ENCODE measurements at places on chromosomes 6 and 20.

DNA sequence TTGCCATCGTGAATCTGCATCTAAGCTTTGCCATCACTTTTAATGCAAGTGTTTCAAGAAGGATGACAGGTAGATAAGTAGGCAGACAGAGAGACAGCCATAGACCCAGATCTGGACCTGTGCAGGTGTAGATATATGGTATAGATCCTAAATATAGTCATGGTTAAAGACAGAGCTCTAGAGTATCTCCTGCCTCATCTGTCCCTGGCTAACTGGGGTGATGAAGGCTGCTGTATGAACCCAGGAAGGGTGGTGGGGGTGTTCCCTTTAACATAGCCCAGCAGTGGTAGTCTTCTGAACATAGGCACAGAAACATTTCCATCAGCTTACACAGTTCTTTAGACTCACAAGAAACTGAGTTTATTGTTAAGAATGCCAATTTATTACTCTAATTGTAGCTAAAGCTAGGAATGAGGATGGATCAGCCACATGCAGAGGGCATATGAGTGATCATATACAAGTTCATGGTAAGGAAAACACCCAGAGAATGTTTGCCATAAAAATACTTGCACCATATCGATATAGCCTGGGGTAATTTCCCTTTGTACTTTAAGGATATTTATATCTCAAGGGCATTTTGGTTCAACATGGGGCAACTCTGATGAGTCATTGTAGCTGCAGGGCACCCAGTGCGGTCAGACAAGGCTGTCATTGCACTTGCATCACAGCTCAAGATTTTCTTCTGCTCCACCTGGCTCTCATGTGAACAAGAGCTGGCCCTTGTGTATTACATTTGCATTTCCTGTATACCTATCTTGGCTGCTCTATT lies 587.2 kb downstream of the EPM2A start:
- no peak for DNase-seq

DNA sequence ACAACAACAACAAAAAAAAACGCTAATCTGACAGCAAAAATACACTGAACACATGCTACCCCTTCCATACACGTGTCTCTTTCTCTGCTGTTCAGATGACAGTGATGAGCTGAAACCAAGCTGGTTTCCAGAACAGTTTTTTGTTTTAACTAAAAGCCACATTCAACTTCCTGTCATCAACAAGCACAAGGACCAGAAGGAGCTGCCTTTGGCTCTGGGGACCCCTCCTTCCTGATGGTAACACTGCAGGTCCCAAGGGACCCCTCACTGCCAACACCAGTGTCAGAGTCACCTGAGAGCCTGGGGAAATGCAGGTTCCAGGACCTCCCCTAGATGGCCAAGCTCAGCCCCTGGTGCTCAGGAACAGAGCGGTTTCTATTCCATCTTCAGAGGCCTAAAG lies 6.0 kb downstream of the CST7 start:
- peak; percentile 57 for DNase-seq

GRCh38 chr20:34254979-34255378 lies 13.8 kb downstream of the ASIP start:
- DNase-seq = no peak

DNA sequence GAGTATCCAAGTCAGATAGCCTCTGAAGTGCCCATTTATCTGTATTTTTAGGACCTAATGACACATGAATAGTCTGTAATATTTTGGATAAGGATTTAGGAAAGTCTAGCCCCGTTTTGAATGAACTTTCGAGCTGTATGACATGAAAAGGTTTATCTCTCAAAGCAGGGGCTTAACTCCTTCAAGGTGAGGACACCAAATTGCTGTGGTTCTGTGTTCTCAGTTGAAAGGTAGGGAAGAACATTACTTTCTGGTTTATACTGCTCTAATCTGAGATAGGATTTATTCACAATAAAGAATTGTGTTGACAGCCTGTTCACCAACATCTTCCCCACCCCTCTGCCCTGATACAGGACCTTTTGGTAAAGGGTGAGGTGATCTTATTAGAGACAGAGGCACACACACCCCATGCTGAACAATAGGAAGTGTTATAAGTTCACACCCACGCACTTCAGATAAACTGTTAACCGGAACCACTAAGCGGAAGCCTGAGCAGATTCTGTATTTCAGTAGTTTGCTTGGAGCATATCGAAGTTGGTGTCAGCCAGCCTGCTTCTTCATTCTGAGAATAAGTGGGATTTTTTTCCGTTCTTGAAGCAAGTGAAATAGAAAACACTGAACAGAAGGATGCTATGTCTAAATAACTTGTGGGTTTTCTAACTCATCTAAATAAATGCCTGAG lies 223.3 kb downstream of the TMEM242 start:
- no peak for DNase-seq

DNA sequence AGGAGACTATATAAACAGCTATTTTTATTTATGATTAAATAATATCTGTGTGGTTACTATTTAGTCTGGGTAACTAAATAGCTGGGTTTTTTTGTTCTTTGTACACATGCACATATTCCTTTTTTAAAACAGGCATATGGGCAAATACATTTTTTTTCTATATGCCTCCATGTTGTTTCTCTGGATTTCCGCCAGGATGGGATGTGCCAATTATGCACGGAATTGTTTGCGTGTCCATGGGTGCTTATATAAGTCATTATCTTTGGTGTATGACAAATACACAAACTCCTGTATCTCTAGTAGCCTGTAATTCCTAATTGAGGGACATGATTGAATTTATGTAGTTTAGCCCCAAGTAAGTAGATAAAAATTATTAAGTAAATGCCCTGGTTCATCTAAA lies 226.9 kb downstream of the BCKDHB start:
- DNase-seq = peak; percentile 6

DNA sequence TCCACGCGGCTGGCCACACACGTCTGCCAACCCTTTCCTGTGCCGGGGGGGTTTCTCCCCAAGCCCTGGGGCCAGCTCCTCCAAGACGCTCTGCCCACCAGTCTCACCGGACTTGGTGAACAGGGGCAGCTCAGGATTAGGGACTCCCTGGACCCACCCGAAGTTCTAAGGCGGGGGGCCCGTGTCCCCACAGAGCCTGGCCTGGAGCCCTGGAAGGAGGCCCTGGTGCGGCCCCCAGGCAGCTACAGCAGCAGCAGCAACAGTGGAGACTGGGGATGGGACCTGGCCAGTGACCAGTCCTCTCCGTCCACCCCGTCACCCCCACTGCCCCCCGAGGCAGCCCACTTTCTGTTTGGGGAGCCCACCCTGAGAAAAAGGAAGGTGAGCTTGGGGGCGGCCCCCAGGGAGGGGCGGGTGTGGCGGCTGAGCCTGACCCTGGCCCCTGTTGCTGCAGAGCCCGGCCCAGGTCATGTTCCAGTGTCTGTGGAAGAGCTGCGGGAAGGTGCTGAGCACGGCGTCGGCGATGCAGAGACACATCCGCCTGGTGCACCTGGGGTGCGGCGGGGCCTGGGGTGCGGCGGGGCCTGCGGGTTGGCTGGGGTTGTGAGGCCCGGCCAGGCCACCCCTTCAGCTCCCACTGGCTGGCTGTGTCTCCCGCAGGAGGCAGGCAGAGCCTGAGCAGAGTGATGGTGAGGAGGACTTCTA lies 2.3 kb downstream of the SLC2A4RG start:
- DNase-seq = no peak

DNA sequence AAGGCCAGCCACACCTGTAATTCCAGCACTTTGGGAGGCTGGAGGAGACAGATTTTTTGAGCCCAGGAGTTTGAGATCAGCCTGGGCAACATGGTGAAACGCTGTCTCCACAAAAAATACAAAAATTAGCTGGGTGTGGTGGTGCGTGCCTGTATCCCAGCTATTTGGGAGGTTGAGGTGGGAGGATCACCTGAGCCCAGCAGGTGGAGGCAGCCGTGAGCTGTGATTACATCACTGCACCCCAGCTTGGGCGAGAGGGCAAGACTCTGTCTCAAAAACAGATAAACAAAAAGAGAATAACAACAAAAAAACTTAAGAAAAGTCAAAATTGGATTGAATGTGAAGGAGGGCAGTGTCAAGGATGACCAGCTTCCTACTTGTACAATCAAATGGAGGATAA lies 2.9 kb downstream of the TPD52L1 start:
- DNase-seq = no peak

DNA sequence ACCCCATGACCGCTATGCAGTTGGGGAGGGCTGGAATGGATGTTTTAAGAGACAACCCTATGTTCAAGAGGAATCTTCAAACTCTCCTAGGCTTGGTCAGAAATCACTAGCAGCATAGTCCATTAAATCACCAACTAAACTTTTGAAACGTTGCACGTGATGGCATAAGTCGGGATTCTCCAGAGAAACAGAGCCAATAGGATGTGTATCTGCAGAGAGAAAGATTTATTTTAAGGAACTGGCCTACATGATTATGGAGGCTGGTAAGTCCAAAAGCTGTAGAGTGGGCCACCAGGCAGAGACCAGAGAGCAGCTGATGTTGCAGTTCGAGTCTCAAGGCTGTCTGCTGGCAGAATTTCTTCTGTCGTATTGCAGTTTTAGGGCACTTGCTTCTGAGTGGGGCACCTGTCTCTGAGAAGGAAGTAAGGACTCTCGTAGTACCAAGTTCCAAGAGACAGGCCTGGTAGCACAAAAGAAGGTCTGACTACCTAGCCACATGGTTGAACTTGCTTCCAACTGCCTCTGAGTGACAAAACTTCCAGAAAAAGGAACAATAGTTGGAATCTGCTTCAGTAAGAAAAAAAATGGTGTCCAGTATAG lies 11.9 kb upstream of the IFNGR1 start:
- no peak for DNase-seq

DNA sequence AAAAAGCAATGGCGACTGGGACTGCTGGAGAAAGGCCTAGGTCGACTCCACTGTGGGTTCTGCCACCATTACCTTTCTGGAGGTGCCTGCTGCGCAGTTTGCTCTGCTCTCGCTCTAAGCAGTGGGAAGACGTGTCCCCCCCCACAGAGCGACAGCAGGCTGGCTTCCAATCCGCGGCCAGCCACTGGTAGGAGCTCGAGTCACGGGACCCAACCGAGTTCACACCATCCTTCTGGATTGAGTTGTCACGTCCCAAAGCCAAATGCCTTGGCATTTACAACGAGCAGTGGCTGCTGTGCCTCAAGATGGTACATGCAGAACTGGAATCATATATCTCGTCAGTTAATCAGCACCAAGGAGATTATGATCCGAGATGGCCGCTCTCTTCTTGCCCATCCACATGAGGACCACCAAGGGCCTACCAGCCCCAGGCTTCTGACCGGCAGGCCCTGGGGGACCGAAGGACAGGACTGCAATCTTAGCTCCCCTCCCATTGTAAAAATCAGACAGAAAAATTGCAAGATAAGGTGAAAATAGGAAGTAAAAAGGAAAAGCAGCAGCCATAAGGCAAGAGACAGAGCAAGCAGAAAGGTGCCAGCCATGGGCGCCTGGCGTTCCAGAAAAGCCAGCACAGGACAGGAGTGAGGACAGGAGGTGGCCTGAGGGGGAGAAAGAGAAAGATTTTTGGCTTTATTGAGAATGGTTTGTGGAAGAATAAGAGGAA lies 74.4 kb downstream of the TRAM2 start:
- no peak for DNase-seq

DNA sequence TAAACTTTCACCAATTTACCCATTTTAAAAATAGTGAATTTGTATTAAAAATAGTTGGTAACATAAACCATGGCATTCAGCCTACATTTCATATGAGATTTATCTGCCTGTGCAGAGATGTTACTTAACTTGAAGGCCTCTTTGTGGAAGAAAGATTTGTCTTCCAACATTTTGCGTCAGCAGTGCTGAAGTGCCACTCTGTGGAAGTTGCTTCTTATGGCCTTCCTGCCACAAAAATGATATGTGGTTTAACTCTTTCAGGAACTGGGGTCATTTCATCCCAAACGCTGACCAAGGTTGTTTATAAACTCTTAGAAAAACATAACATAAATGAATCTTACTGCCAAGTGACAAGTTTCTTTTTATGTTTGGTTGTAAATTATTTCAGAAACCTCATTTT lies 246.8 kb downstream of the ARID1B start:
- DNase-seq = no peak

GRCh38 chr20:24436160-24436559 lies 33.3 kb upstream of the SYNDIG1 start:
- DNase-seq = no peak

DNA sequence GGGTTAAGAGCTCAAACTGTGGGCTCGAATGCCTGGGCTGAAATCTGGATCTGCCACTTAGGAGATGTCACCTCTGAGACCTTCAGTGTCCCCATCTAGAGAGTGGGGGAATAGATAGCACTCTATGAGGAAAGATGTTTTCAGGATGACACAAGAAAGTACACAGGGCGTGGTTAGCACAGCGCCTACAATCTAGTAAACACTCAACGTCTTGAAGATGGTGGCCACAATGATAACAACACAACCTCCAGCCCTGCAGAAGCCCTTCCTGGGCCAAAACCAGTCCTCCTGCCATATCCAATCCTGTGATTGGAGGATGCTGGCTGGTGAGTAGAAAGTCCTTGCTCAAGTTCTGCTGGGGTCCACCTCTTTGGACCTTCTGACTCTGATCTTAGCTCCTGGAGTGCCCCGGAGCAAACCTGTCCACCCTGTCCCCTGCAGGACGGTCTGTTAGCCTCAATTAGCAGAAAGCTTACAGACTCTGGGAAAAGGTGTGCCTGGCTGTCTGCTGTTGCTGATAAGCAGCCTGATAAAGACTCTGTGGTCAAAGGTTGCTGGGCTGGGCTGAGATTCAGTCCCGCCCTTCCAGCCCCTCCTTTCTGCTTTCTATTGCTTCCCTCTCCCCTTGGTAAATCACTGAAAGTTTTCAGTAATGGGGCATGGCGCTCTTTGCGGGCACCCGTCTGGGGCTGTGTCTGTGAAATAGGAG lies 8.2 kb downstream of the EDN3 start:
- no peak for DNase-seq

- DNase-seq = no peak
Measured at GRCh38 chr6:121965739-121966138, 433.7 kb upstream of the HSF2 start.

DNA sequence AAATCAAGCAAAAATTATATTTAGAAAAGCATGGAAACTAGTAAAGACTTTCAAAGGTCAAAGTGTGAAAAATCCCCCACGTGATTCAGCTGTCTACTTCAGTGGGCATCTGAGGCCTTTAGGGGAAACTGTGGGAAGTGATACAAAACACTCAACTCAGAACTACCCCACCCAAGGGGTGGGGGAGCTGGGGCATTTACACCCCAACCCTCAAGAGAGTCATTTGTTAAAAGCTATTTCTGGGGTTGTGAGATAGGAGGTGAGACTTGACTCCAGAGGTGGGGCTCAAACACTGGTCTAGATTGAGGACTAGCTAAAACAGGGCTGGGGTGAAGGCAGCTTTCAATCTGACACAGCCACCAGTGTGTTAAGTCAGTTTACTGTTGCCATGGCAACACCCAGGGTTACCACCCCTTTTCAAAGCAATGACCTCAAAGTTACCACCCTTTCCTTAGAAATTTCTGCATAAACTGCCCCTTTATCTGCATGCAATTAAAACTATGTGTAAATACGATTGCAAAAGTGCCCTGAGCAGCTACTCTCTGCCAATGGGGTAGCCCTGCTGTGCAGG lies 9.9 kb upstream of the GTSF1L start:
- DNase-seq = no peak

GRCh38 chr20:32908334-32909292 lies 49.9 kb downstream of the EFCAB8 start:
- DNase-seq = no peak

DNA sequence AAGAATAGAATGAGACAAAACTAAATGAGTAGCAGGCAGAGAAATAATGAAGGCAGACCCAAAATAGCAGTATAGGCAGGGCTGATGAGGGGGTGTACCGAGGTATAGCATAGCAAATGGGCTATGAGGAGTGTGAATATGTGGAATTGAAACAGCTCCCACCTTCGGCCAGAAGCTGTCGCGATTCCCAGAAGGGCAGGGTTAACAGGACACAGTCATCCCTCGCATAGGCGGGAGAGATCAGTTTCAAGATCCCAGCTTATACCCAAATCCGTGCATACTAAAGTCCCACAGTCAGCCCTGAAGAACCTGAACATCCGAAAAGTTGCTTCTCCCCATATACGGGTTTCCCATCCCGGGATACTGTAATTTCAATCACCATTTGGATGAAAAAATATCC lies 82.7 kb downstream of the PTPRK start:
- DNase-seq = no peak
